ENCODE measurements at places on chromosomes 2 and 18.

DNA sequence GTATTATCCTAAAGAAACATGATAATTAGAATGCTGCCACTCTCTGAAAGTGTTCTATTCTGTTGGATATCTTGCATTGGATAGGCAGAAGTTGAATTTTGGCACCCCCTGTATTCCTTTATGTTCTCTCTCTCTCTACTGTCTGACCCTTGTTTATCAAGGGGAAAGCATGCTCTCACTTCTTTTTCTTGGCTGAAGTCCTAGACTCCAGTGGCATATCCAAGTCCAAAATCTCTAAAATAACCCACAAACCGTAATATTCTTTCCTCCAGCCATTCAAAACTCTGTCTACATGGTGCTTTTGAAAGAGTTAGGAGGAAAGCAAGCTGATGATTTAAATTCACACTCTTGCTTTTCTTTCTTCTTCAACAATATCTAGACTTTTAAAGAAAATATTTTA is 669.7 kb downstream of the TDRD15 start:
- no peak for DNase-seq

- DNase-seq: no peak
Measured at GRCh38 chr2:240466579-240467148, 31.2 kb downstream of the GPC1 start.

GRCh38 chr2:64666810-64667438 is 13.2 kb upstream of the SERTAD2 start:
- DNase-seq: no peak

GRCh38 chr2:9944330-9944758 is 7.1 kb upstream of the GRHL1 start:
- no peak for DNase-seq

GRCh38 chr18:63368611-63369010 is 1.6 kb upstream of the KDSR start:
- no peak for DNase-seq

DNA sequence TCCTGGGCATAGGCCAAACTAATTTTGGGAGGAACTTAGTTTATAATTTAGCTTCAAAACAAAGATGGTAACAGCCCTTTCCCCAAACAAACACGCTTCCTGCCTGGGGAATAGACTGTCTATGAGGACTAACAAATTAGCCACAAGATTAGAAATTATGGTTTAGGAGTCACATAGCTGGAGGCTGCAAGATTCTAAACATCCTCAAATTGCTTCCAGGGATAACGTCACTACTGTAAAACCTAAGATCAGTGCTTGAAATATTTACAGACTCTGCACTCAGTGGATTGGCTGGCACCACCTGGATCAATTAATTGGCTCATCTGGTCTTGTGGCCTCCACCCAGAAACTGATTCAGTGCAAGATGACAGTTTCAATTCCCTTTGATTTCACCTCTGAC is 118.0 kb upstream of the TACR1 start:
- DNase-seq: no peak

DNA sequence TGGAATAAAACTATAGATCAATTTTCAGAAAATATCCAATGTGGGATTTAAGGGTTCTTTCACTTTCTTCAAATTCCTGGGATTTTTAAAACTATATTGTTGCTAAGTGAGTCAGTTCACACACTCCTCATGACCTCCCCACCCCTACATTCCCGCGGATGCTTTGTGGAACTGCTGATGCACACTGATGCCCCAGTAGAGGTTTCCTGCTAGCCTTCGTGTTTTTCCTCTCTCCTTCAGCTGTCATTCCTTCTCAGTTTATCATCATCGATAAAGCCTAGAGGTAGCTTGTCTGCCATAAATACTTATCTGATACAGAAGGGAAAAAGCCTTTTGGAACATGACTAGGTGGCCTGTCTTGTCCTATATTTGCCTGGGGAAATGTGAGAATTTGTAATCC is 67.4 kb upstream of the GALNT5 start:
- DNase-seq: no peak

DNA sequence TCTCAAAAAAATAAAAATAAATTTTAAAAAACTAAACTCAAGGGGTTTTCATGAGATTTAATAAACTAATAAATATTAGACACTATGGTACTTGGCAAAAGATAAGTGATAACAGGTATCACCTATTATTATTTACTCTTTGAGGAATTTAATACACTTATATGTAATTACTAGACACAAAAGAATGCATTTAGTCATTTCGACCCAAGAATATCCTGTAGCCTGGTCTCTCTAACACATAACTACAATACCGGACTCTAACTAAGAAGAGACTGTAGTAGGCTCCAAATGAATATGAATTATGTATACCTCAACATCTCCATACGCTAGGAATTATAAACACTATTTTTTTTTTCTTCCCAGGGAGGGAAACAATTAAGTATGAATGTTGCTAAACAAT is 850.7 kb downstream of the CPS1 start:
- DNase-seq: no peak
